ENCODE measurements at places on chromosomes 11 and 22. TPM values are rescaled to one million over a fixed set of nuclear protein-coding genes. Genes with fewer than 3 reads are reported as not detected.

SLC1A2 gene
- polyA plus RNA-seq = 18.9 TPM

SUSD2 gene
- polyA plus RNA-seq = 9.3 TPM

FGF3 gene
- polyA plus RNA-seq = not detected

NPTXR gene
- 7.0 TPM for polyA plus RNA-seq

FAM83F gene
- 0.15 TPM for polyA plus RNA-seq

HTR3A gene
- polyA plus RNA-seq = not detected

MCAM gene
- polyA plus RNA-seq = 123 TPM

MS4A4E gene
- polyA plus RNA-seq = 2.8 TPM

SYT8 gene
- polyA plus RNA-seq = 1.3 TPM

- no peak for DNase-seq
These were observed 104.0 kb downstream of the ARHGAP42 start for GRCh38 chr11:100791103-100791502.

GRCh38 chr22:23079814-23080521, 9.6 kb downstream of the GNAZ start:
- DNase-seq = no peak

DNA sequence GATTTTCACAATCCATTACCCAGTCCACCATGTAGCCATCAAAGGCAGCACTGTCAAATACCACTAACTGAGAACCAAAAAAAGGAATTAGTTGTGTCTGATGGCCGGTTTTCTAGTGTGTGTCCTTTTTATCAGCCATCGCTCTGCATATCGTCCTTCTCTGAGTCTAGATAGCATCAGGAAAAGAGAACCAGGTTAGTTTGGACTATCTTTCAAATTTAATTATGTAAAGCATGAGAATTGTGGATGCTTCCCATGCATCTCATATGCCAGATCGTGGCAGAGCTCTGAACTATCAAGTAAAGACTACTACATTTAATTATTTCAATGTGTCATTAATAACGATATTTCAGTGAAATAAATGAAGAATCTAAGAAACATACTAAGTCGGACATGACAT, 691.9 kb downstream of the FAM181B start:
- DNase-seq = no peak

- DNase-seq = no peak
These were observed 98.0 kb downstream of the NAT10 start for GRCh38 chr11:34203377-34203871.

- no peak for DNase-seq
These were observed 32.5 kb downstream of the SYT13 start for GRCh38 chr11:45253640-45254039.

DNA sequence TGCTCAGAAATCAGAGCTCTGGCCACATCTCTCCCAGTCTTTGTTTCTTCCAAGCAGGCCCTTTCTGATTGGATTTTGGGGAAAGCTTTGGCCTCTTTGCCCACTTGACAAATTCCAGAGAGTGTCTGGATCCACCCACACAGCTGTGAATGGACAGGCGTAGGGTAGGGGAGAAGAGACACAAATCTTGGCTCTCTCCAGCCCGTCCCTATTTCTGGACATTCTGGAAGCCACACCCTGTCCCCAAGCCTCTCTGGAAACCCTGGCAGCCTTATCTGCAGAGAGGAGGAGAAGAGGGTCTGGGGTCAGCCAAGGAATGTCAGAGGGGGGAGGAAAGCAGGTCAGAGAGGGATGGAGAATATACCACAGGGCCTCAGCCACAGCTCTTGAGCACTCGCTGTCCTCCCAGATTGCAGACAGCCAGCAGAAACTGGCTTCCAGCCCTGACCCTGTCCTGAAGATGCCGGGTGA, 59.5 kb upstream of the WNT11 start:
- no peak for DNase-seq

- no peak for DNase-seq
These were observed 120.5 kb downstream of the HIPK3 start for GRCh38 chr11:33377412-33378370.

DNA sequence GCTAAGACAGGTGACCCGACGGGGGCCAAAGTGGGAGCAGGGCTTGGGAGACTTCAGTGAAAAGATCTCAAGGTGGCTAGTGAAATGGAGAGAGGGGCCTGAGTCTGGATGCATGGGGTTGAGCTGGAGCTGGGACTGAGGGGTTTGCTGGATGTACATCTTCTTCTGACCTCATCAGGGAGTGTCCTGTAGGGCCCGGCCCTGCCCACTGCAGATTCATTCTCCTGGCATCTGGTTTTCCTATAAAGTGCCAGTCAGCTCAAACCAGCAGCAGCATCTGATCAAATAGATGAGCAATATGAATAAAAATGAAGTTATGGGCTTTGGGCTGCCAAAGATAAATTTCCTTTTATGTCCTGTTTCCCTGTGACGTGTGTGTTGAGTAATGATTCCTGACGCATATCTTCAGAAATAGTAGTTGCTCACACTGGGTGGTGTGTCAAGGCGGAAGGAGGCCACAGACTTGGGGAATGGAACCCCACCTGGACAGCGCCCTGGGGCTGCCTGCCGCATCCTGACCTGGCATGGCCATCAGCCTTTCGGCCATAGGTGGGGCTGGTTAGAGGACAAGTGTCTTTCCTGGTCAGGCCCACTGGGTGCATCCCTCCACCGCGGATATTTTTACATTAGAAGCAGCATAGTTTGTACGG, 135.4 kb downstream of the OSBP2 start:
- DNase-seq = no peak

DNA sequence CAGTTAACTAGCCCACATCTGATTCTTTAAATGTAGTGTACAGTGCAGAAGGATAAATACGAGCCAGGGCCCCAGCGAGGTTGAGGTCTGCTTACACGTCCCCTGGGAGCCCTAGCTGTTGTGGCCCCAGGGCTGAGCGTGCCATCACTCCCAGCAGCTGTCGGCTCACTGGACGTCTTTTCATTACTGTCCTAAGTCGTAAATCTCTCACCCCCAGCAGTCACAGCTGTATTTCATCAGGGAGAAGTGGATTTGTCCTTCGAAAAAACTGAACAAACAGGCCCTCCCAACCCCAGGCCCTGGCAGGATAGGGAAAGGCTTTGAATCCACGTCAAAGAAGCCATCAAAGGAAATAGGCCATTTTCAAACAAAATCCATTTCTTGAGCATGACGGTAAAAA, 110.4 kb upstream of the CSNK2A3 start:
- no peak for DNase-seq

- DNase-seq = no peak
These were observed 205.5 kb downstream of the CTTN start for GRCh38 chr11:70603756-70604211.

- DNase-seq = no peak
These were observed 832.2 kb downstream of the NTM start for GRCh38 chr11:132202621-132203020.

DNA sequence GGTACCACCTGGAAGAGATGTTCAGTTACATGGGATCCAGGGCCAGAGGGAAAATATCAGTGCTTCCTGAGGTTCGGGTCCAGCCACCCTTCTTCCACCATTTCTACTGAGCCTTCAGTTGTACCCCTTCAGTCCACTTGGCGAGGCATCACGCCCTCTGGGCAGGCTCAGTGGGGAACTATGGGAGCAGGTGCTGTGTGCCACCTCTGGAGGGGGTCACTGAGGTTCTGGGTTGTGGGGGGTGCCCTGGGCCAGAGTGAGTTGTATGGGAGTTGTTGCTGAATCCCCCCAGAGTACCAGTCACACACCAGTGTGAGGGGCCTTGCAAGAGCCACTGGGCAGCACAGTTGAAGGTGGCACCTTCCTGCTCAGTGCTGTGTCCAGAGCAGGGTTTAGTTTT, 2.7 kb upstream of the SREBF2 start:
- DNase-seq = no peak

GRCh38 chr11:34905666-34906065, 10.5 kb downstream of the APIP start:
- no peak for DNase-seq

- no peak for DNase-seq
These were observed 10.4 kb upstream of the SREBF2 start for GRCh38 chr22:41822317-41823057.

DNA sequence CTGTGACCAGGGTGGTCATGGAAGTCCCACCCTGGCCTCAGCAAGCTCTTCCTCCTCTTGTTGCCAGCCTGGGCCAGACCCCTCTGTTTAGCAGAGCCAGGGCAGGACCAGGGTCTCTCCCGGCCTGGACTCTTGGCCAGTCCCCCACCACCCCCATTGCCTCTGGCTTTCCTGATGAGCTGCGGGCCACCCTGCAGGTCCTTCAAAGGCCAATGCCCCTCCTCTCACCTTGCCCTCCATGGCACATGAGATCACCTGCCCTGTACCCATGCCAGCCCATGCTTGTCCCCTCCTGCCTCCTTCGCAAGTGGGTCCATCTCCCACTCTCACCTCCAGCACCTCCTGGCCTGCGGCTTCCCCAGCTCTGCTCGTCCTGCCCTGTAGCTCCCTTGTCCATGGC, 10.4 kb downstream of the FADS2 start:
- DNase-seq = no peak

DNA sequence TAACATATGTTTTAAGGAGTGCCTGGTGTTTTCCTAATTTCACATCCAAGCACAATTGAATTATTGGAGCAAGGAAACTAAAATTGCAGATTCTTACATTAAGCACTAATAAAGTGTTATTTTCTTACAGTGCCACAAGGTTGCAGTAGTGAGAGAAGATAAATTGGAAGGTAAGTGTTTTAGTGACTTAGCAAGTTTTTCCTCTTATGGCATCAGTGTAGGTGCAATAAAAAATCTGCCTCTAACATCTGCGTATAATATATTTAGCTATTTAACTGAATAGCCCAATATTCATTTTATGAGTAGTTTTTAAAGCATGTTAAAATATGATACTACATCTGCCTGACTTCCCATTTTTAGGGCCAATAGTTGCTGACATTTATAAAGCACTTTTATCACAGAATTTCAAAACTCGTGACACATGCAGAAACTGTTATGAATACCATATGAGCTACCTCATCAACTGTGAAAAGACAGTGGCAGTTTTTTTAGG, 19.0 kb downstream of the POLD3 start:
- no peak for DNase-seq

DNA sequence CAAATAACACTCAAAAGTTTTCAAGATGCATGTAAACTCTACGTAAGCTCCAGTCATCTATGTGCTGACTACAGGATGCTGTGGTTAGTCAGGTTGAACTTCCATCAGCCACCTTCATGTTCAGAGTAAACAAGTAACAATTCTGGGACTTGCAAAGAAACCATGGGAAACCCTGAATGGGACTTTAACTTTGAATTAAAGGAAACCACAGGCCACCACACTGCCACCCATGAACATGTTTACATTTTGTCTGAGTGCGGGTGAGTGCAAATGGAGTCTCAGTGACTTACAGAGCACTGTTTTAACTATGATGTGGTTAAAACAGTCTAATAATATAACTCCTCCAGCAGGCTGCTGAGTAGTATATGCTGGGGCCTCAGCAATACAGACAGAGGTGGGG, 12.9 kb upstream of the SYTL2 start:
- DNase-seq = no peak

DNA sequence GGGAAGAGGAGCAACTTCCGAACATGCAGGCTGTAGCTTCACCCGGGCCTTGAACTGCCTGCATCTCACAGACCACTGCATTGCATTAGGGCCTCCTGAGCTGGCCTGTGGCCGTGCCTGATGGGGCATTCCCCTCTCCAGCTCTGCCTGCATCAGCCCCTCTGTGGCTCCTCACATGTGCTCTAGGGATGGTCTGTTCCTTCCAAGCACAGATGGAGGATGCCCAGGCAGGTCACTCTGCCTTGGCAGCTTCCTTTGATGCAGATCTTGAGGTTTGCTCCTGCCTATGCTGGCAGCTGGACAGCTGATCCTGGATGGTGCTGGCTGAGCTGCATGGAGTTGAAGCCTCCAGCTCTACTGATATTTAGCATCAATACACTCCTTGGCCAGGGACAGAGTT, 28.5 kb downstream of the AMPD3 start:
- DNase-seq = no peak

GRCh38 chr11:12569499-12570425, 104.5 kb upstream of the TEAD1 start:
- no peak for DNase-seq

- DNase-seq = no peak
These were observed 79.1 kb upstream of the CLPB start for GRCh38 chr11:72513411-72513810.

DNA sequence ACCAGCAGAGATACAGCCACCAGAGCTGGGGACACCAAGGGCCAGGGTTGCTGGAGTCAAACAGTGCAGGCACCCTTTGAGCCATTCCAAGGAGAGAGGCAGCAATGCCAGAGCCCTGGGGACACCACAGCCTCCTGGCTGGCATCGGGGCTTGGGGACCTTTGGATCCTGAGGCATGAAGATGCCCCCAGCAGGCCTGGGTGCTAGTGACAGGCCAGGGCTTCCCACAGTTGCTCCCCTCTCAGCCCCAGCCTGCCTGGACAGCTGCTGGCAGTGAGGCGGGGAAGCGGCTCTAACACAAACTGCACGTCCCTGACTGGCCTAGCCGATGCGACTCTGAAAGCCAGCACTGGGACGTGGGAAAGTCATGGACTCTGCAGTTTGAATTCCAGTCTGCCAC, 2.7 kb downstream of the CD5 start:
- no peak for DNase-seq

- no peak for DNase-seq
These were observed 27.5 kb downstream of the CHEK2 start for GRCh38 chr22:28714043-28714628.

GRCh38 chr22:30424534-30425326, 838 bp upstream of the MTFP1 start:
- DNase-seq = no peak

DNA sequence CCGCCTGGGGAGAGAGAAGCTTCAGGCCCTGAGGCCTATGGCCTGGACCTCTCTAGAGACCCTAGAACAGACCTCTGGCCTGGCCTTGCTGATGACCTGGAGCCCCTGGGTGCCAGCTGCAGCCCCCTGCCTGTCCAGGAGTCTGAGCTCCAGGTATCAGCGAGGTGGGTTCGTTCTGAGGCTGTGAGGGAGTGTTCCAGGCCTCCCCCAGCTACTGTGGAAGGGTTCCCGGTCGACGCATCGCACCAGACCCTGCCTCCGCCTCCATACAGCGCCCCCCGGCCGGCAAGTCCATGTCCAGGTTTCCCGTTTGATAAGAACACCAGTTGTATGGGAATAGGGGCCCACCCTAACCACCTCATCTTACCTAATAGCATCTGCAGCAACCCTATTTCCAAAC, 111.1 kb downstream of the KCNQ1 start:
- no peak for DNase-seq

GRCh38 chr22:32205974-32206773, 1.3 kb upstream of the RFPL2 start:
- peak; percentile 75 for DNase-seq

Data from left lung (tissue), 14 donors.